Suppressor macrophage (primary cell): ENCODE measurements at places on chromosomes 11 and 22.
A peak's percentile ranks its signal among the peaks of the same experiment; 100 is the strongest.

- DNase-seq: peak; percentile 48
Observed at GRCh38 chr22:43017525-43018460, 2.8 kb upstream of the PACSIN2 start.

DNA sequence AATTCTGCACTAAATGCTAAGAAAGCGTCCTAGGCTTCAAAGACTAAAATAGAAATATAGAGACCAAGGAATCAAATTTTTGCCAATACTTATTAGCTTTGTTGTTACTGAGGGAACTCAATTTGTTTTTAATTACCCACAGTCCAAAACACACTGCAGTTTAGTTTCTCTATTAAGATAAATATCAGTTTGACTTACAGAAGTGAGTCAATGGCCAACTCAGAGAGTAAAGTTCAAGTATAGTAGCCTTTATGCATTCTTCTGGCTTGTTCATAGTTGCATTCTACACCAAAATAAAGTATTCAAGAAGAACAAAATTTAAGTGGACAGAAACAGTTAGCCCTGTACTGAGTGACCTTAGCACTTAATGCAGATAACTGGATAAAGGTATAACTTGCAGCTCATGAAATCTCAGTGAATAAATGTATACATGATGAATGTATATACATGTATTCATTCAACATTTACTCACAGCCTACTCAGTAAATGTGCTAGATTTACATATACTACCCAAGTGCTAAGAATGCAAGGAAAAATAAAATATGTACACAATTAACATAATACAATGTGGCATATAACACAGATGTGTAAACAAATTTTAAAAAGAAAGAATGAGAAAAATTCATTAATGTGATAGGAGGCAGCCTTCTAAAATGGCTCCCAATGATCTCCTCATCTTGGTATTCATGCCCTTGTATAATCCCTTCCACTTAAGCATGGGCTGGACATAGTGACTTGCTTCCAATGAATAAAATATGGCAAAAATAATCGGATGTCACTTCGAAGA is 9.7 kb upstream of the RNF141 start:
- no peak for DNase-seq

GRCh38 chr11:78575478-78575877 is 814 bp upstream of the NARS2 start:
- DNase-seq: no peak

DNA sequence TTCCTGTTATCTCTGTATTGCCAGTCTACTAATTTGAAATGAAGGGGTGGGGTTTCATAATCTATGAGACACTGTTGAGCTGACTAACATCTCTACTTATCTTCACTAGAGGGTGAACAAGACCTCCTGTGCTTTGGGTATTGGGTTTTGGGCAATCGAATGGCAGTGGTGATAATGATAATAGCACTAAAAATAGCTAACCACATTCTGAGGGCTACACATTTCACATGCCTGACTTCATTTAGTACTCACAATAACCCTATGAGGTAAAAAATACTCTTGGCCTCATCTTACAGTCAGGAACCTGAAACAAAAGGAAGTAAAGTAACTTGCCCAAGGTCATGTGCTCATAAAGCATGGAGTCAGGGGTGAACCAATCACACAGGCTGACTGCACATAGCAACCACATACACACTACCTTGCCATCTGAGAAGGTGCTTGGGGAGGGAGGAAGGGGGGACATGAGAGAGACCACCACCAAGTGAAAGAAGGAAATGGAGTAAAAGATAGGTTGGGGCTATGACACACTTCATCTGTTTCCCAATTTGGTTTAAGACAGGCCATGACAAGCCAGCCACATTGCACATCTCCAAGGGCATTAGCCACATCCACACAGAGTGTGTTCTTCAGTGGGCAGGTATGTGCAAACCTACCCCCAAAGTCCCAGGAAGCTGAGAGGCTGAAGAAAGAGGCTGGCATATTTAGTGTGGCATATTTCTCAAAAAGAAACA is 387.6 kb upstream of the DDI1 start:
- DNase-seq: no peak

DNA sequence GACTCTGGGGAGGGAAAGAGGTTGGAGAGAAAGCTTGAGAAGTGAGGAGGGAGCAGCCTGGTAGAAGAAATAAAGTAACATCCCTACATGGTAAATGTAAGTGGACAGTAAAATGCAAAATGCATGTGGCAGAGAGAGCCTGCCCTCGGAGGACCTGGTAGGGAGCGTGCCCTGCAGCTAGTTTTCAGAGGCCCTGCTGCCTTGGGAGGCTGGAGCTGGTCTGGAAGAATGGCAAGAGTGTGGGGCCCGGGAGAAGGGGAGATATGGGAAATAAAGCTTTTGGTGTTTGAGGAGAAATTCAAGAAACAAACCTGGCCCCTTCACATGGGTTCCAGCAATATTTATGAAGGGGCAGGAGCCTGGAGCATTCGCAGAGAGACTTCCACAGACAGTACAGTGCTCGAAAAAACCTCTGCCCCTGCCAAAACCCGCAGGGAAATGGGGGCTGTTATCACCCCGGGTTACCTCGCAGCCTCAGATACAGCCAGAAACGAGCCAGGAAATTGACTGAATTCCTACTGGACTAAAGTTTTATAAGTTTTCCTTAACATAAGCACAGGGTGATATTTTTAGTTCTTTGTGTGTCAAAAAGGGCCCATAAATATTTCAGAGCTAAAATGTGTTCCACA is 363.0 kb downstream of the TENM4 start:
- DNase-seq: no peak

DNA sequence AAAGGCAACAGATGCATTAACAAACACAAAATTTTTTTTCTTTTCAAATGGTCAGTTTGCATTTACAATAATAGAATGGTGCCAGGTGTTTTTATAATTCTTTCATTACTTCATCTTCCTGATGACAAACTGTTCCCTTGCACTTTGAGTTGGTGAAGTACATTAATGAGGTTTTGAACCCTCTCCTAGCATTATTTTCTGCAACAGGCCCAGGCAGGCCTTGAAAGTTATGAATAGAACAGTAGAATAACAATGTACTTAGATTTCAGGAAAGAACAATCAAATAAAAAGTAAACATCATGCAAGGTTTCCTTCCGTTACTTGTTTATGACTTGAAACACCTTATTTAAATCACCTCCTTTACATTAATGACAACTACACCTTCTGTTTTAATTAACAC is 9.6 kb downstream of the BTG4 start:
- no peak for DNase-seq
